ENCODE measurements at places on chromosomes 7 and 10. TPM values are rescaled to one million over a fixed set of nuclear protein-coding genes. Genes with fewer than 3 reads are reported as not detected.

DNA sequence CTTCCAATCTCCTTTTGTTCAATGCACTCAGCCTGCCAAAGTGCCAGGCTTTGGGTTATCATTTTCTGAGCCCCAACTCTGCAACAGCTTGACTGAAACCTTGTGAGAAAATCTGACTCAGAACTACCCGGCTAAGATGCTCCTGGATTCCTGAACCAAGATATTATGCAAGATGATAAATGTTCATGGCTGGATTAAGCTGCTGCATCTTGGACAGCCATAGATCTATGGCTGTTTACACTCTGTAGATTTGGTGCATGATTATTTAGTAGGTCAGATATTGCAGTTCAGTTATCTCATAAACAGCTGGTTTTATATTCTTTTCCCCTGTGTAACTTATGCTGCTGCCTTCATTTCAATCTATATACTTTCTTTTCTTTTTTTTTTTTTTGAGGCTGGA, 243.5 kb downstream of the GATA3 start:
- DNase-seq: no peak

The PDZD7 gene
- total RNA-seq: 2.2 TPM

DNA sequence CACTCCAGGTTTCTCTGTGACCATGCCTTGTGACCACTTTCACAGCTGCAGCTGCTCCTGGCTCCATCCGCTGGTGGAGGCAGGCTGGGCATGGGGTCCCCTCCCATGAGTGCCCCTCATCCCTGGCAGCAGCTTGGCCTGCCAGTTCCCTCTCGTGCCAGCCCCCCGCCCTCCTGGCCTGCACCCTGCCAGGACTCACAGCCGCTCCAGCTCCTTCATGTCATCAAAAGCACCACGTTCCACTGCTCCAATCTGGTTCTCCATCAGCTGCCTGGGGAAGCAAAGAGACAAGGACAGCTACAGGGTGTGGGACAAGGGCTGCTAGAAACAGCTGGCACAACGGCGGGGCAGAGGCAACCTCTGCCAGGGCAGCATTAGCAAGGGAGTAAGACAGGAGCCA, 22.6 kb downstream of the SLIT1 start:
- DNase-seq: no peak

The PPP1R17 gene
- total RNA-seq: not detected

The HOXA5 gene
- not detected for total RNA-seq

DNA sequence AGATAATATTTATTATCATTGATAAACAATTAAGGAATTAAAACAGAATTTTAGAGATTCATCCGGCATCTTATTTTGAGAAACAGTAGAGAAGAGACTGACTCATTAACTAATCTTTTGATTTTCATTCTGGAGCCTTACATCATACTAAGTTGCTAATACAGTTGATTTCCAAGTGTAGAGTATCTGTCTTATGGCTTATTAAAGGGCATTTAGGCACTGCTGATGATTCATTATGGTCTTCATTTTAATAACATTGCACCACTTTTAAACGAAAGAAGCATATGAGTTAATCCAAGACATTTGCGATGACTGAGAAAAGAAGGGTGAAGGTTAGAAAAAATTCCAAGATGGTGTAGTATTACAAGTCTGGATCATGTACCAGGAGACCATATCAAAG, 186.0 kb upstream of the CACNA2D1 start:
- peak; percentile 62 for DNase-seq

The SORCS1 gene
- total RNA-seq: 1.1 TPM

The OPALIN gene
- not detected for total RNA-seq

- no peak for DNase-seq
Measured at GRCh38 chr10:129754211-129755050, 209.6 kb downstream of the EBF3 start.

DNA sequence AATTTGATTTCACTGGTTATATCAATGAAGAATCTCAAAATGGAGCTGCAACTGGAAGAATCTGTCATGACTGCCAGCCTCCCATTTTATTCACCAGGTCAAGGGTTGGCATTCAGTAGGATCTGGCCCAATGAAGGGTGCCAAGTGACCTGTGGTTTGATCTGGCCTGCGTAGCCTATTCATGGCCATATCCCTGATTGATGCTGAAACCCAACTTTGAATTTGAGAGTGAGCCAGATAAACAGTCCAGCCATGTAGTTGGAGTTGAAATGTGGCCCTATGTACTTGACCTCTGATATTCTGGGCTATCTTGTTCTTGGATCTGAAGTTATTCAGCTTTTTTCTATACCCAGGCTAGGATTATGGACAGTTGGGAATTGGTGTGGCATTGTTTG, 1.5 kb downstream of the MKLN1 start:
- no peak for DNase-seq

DNA sequence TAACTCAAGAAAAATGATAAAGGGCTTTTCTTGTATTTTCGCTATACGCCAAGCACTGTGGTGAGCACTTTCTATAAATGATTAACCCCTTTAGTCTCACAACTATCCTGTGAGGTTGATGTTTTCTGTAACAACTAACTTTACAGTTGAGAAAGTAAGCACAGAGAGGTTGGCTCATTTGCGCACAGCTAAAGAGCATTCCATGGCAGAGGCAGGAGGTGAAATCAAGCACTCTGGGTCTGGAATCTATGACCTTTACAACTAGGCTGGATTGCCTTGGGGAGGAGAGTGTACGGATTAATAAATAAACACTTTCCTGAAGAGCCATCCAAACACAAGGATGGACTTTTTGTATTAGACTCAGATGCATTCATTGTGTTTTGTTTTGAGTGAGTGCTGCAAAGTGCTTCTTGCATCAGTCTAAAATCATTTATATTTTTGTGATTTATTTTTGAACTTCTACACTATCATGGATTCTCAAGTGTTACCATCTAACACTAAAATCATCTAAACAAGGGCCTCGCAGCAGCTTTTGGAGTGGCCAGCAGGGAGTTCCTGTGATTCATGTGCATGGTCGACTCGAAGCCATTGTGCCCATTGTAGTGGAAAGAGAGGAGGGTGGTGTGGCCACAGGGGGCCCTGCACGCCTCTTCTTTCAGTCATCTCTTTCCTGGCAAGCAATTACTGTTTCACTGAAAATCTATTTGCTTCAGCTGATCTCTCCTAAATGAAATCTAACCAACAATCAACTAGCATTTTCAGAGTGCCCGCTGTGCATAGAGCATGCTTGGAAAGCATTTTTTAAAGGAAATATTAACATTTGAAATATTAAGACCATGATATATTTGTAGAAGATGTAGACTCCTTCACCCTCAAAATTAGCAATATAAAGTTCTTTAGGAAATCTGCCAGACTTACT, 633.4 kb upstream of the COBL start:
- DNase-seq: peak; percentile 26

The RFC2 gene
- 12.3 TPM for total RNA-seq

DNA sequence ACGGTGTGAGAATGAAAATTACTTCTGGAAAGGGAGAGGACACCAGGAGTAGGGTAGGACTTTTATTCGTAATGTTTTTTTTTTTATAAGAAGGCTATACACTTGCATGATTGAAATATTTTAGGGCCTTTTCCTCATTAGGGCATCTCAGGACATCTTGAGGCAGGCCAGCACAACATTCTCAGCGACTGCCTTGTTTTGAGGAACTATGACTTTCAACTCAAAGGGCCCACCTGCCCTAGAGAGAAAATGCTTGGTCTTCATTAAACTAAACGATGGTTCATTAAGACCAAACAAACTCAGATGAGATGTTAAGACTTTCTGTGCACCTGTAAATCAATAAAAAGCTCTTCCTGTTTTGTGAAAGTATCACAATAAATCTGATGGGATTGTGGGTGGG, 11.3 kb downstream of the NOD1 start:
- no peak for DNase-seq

- DNase-seq: peak; percentile 19
Measured at GRCh38 chr7:90708841-90709317, 112.8 kb downstream of the CDK14 start.

GRCh38 chr7:46604241-46604661, 683.2 kb upstream of the IGFBP3 start:
- peak; percentile 20 for DNase-seq

The IL15RA gene
- 2.9 TPM for total RNA-seq

GRCh38 chr10:13904064-13904463, 317.3 kb downstream of the PRPF18 start:
- no peak for DNase-seq

The LMOD2 gene
- not detected for total RNA-seq

The INMT gene
- total RNA-seq: 0.09 TPM

GRCh38 chr10:26025523-26025922, 91.5 kb downstream of the MYO3A start:
- no peak for DNase-seq

DNA sequence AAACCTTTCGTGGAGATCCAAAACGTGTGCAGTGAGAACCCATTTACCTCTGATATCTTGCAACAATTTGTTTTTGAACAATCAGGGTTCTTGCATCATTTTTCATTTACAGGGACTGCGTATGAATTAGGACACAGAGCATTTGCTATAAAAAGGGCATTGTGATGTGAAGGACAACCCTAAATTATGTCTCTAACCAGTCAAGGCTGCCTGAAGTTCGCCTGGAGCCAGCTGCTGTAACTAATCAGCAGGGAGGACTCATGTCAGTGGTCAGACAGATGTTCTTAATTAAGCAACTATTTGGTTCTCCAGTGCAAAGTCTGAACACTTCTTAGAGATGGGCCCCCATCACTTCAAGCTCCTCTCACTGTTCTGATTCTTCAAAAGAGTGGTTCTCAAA, 674.8 kb downstream of the KCNMA1 start:
- DNase-seq: no peak

DNA sequence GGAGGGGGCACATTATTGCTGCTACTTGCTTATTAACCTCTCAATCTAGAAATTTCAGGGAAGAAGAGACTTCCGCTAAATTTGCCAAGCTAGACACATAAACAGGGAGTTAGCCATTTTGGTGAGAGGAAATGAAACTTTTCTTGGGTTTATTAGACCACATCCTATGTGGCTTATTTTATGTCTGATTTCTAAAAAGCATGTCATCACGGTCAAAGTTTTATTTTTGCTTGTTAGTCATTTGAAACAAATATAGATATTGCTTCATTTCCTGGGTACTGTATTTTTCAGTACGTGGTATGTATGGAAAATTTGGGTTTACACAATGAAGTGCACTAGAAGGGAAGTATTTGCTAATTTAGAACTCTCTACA, 144.1 kb downstream of the TCF7L2 start:
- no peak for DNase-seq

The ARHGEF35 gene
- total RNA-seq: 4.4 TPM

The TMEM225B gene
- 0.43 TPM for total RNA-seq

- DNase-seq: no peak
Measured at GRCh38 chr7:37411444-37412034, 37.1 kb downstream of the ELMO1 start.

GRCh38 chr10:78706256-78706655, 362.5 kb upstream of the ZMIZ1 start:
- peak; percentile 53 for DNase-seq

The CABCOCO1 gene
- total RNA-seq: 0.23 TPM

GRCh38 chr10:3943695-3944257, 158.8 kb upstream of the KLF6 start:
- DNase-seq: no peak

Data from astrocyte (in vitro differentiated cells and primary cell).